Stimulated activated CD4-positive, alpha-beta T cell treated with anti-CD3 and anti-CD28 coated beads, Interleukin-12 subunit alpha, Interleukin-12 subunit beta, amount 100 ng/mL, for 48 hours (primary cell): ENCODE measurements at places on chromosomes 12 and 14.

GRCh38 chr12:74689929-74690328 lies 152.3 kb downstream of the ATXN7L3B start:
- no peak for DNase-seq

- DNase-seq = no peak
Measured at GRCh38 chr12:51188359-51189051, 15.6 kb upstream of the TFCP2 start.

- DNase-seq = no peak
Measured at GRCh38 chr14:48008646-48009045, 333.2 kb upstream of the MDGA2 start.

DNA sequence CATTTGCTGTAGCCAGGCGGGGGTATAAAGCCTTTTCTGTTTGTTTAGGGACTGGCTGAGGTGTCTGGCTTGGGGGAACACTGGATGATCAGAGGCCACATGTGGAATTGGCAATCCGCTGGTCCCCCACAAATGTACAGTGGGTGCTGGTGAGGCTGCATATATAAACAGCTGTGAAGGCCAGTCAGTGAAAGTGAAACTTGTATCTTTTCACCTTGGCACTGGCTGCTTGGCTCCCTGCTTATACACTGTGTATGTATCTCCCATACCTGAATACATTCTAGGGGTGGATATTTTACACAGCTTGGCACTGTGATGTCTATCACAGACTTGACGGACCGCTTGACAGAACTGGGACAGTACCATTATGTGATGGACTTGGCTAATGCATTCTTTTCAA lies 246.8 kb upstream of the AVPR1A start:
- no peak for DNase-seq

- DNase-seq = no peak
Measured at GRCh38 chr12:9365296-9365695, 157.1 kb upstream of the PZP start.
